NCI-H2227 treated with DMSO at 0.1 percent for 48 hours (cell line): ENCODE measurements at places on chromosomes 11 and 22.

GRCh38 chr11:62974848-62975522 lies 9.8 kb downstream of the SLC22A6 start:
- DNase-seq = peak; percentile 33

DNA sequence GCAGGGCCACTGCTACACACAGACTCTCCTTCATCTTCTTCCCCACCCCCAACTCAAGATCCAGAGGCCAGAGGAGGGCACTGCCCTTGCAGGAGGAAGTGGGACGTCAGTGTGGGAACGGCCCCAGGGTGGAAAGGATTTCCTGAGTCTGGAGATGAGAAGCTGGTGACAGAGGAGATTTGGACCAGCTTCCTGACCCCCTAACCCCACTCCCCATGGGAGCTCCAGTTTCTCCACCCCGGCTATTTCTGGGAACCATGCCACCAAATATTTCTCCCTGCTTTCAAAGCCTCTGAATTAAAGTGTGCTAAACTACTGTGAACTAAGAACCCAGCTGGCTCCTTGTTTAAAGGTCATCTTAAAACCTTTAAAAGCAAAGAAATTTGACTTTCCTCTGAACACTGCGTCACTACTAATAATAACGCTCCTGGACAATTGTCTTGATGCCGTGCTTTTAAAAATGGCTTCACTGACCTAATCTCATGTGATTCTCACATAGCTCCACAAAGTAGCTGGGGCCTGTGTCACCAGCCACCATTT lies 46.6 kb downstream of the CWC15 start:
- peak; percentile 29 for DNase-seq

DNA sequence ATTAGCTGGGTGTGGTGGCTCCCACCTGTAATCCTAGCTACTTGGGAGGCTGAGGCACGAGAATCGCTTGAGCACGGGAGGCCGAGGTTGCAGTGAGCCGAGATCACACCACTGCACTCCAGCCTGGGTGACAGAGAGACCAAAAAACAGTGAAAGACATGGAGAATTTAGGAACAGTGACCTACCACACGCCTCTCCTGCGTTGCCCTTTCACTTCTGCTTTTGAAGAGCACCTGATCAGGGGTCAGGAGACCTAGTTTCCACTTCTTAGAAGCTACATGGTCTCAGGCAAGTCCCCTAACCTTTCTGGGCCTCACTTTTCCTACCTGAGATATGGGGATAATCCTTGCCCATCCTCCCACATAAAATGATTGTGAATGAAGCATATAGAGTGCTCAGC lies 12.2 kb downstream of the SLC35C1 start:
- DNase-seq = no peak

- no peak for DNase-seq
These were observed 15.7 kb downstream of the PIK3IP1 start for GRCh38 chr22:31276426-31277167.

DNA sequence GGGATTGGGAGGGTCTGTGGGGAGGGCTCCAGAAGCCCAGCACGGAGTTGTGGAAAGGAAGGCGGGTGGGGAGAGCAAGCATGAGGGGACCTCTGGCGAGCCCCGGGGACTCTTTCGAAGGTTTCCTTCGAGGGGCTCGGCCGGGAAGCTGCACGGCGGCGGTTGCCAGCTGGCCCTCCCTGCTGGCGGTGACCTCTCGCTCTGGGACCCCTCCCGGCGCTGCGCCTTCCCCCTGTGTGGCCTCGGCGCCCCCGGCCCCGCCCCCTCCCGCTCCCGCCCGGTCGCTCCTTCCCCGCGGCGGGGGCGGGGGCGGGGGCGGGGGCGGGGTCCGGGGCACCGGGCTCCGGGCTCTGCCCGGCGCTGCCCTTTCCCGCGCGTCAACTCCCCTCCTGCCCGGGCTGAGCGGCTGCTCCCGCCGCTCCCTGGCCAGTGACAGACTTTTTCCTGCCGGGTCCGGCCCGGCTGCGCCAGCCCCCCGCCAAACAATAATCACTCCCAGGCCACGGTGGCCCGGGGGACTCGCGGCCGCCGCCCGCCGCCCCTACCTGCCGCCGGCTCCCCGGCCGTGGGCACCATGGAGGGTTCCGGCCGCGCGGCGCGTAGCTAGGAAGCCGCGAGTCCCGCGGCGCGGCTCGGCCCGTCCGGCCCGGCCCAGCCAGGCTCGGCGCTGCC lies 941 bp downstream of the CLCF1 start:
- no peak for DNase-seq
